Chondrocyte (in vitro differentiated cells): ENCODE measurements at places on chromosomes 11 and 22.

DNA sequence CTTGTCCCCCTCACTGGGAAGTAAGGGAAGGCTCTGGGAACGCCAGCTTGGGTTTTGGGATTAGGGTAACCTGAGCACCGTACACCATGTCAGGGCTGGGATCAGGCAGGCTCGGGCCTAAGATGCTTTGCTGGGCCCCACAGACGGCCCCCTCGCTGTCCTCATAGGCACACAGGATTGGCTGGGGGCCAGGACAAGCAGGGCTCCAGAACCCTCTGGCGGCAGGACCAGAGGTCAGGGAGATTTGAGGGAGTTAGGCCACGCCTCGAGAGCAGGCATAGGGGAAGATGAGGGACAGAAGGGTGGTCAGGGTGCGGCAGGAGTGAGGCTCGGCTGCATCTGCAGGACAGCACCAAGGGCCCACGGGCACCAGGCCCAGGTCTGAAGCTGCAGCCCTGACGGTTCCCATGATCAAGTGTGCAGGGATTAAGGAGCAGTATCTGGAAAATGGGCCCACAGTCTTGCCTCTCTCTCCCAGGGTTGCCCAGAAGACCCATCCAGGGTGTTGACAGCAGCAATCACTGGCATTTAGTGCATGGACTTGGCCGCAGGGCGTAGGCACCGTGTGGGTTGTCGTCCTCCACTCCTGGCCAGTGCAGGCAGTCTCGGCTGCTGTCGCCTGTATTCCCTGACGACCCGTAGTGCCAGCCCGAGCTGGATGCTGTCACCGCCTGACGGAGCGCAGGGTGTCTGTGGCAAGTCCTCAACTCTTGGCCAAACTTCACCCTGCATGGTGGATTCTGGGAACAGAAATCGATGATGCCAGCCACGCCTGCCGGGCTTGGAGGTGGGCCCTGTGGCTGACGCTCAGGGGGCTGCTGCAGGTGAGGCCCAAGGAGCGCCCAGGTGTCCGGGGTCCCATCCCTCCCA lies 15.7 kb upstream of the GNB1L start:
- DNase-seq = peak; percentile 90

DNA sequence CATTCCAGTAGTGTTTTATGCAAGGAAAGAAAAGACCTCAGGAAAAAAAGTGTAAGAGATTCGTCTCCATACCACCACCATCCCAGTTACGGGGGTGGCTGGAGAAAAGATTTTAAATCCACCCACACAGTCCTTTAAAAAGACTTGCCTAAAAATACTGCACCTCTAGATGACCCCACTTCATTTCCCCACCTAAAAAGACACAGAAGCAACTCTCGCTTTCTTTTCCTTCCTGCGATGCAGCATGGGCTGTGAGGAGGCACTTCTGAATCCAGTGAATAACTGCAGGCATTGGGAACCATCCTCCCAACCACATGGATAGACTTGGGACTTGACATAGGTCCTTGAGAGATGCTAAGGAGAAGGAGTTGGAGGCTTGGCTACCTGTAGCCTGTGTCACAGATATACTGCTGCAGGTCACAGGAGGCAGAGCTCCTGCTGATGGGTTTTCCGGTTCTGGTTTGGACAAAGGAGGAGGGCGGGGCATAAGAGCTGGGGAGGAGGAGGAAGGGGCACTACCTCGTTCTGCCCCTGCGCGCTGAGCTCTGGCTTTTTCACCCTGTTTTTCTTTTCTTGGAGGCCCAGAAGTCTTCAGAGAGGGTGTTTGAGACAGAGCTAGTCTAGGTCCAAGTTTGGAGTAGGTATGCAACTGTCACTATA lies 285.9 kb downstream of the NTM start:
- DNase-seq = no peak

DNA sequence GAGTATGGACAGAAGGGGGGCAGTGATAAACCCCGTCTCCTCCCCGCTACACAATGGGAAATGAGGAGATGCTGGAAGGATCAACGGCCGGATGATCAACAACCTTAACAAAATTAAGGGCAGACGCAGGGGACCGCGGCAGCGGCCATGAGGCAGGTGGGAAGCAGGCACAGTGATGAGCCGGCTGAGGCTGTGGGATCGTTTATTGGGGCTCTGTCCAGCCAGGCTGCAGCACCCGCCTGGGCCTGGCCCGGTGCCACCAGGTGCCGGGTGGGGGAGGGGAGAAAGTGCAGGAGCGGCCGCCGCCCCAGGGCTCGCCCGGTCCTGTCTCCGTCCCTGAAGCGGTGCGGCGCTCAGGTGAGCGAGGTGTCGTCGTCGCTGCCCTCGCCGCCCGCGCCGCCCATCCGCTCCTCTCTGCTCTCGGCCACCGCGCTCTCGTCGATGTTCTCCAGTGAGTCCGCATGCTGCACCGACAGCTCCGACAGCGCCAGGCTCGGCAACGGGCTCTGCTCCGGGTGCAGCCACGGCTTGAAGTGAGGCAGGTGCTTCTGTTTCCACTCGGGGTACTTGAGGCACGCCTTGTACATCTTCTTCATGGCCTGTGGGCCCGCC lies 2.4 kb upstream of the ARAP1 start:
- no peak for DNase-seq

- no peak for DNase-seq
Observed at GRCh38 chr22:35065796-35066218, at the start of gene ISX. TSS of gene ISX (plus strand) at chr22:35066158. CDS start at chr22:35067088, 930 bp downstream.

GRCh38 chr11:44983786-44984185 lies 33.1 kb upstream of the TP53I11 start:
- no peak for DNase-seq

DNA sequence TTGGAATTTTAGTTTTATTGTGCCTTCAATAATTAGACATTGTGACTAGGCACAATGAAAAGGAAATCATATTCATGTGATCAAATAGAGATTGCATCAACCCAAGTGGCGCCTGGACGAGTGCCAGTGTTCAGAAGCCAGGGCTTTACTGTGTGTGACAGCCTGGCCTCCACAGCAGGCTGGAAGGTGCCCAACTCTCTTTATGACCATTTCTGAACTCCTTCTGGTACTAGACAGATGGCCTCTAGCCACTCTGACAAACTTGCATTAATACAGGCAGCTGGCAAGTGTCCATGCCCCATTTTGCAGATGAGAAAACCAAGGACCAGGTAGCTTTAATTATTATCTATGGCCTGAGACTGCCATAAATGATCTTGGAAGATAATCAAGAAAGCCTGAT lies 8.3 kb upstream of the POU2AF1 start:
- DNase-seq = no peak

- no peak for DNase-seq
Observed at GRCh38 chr22:46592390-46592872, 27.8 kb upstream of the GRAMD4 start.

- DNase-seq = no peak
Observed at GRCh38 chr11:59818572-59818971, 8.0 kb upstream of the MRPL16 start.
